Substantia nigra (tissue), 51 donors: ENCODE measurements at places on chromosomes 7 and 10.

GRCh38 chr10:26269754-26270153, 53.2 kb downstream of the GAD2 start:
- DNase-seq, result no peak

DNA sequence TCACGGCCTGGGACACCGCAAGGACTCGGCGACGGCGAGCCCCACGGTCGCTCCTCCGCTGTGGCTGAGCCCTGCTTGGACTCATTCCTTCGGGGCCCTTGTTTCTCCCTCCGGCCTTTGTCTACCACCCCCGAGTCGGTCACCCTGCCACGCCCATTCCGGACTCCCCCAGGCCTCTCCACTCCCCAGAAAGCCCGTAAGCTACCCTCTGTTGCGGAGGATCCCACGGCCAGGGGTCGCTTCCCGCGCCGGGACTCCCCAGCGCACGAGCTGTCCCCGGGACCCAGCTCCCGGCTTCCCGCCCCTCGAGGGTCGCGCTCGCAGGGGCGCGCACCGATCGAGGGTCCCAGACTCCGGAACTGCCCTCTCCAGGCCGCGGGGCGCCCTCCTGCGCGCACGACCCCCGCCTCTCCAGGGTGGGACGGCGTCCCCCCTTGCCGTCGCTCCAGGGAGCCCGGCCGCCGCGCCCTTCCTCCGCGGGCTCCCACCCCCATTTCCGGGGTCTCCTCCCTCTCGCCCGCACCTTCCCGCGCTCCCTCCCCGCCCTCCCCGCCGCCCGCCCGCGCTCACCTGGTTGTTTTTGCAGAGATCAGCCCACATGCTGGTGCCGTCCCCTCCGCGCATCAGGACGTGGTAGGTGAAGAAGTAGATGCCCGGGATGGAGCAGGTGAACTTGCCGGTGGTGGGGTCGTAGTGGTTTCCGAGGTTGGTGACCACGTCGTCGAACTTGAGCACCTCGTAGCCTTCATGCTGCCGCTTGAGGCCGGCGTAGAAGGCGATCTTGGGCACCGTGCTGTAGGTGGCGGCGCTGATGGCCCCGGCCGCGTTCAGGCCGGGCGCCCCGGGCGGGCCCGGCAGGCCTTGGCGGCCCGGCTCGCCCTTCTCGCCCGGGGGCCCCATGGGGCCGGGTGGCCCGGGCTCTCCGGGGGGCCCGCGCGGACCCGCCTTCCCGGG, 1.5 kb downstream of the C1QL3 start:
- no peak for DNase-seq

GRCh38 chr10:11303361-11304170, 285.9 kb downstream of the CELF2 start:
- DNase-seq, result no peak

- no peak for DNase-seq
Measured at GRCh38 chr10:95363303-95363912, 72.6 kb upstream of the PDLIM1 start.
